ENCODE measurements at places on chromosomes 5 and 9.

DNA sequence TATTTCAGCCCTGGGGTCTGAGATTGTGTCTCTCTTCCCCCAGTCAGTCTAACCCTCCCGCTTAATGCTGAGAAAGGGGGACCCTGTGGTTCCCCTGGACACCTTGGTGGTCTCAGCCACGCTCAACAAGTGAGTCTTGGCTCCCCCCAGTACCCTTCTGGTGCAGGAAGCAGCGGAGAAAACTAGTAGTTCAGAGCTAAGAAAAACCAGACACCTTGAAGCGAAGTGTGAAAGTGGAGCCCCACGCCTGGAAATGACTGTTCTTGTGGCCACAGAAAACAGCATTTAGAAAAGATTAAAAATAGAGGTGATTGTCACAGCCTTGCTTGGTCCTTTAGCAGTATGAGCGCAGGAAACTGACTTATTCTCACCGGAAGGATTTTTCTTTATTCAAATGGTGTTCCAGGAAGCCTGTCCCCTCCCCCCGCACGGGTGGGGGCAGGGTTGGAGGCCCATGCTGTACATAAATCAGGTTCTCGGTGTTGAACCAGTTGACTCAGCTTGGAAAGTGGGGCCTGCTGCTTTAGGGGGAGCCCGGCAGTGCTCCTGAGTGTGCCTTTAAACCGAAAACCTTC lies 8.1 kb downstream of the ARPC5L start:
- no peak for DNase-seq

- DNase-seq = no peak
Measured at GRCh38 chr5:5369051-5369605, 53.3 kb upstream of the ICE1 start.

DNA sequence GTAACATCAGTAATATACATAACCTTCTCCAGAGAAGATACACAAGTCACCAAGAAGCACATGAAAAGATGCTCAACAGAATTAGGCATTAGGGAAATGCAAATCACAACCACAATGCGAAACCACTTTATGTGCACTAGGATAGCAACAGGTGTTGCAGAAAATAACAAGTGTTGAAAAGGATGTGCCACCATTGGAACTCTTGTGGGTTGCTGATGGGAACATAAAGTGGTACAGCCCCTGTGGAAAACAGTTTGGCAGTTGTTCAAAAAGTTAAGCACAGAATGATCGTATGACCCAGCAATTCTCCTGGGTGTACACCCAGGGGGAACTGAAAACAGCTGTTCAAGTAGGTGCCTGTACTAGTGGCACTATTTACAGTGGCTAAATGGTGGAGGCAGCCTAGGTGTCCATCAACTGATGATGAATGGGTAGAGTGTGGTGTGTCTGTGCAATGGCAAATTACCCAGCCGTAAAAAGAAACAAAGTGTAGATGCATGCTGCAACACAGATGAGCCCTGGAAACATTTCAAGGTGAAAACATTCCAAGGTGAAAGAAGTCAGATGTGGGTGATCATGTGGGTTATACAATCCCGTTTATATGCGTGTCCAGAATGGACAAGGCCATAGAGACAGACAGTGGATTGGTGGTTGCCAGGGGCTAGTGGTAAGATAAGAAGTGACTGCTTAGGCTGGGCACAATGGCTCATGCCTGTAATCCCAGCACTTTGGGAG lies 27.2 kb downstream of the CCDC69 start:
- no peak for DNase-seq

- DNase-seq = no peak
Measured at GRCh38 chr5:132375957-132376356, 6.4 kb downstream of the SLC22A5 start.

DNA sequence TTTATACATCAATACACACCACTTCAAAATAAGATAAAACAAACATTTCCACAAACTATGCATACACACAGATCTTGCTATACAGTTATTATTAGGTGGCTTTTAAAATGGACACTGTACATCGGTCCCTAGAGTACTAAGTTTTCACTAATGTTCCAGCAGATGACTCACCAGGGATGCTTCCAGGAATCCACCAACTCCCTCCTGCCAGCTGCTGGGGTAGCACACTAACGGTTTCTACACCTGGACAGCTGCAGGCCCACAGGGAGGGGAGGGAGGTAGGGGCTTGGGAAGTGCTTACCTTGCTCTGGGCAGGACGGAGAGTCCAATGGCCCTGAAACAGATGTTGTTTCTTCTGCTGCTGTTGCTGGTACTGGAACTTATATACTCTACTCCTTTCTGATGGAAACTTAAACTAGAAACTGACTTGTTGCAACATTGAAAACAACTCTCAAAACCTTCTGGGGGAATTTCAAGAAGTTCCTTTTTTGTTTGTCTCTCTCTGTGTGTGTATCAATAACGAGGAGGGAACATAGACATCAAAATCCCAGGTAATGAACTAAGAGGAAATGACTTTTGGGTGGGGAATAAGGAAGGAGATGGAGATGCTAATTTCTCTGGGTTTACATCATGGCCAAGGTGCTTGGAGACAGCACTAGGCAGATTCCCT lies at the start of gene IL12B:
Gene IL12B, minus strand, starts transcription at position 357 of the 670 bp plus-strand sequence. CDS start 3,705 bp downstream, outside the sequence.
- DNase-seq = no peak

Measured in GM04504 (cell line).